ENCODE measurements at places on chromosomes 6 and 20.

DNA sequence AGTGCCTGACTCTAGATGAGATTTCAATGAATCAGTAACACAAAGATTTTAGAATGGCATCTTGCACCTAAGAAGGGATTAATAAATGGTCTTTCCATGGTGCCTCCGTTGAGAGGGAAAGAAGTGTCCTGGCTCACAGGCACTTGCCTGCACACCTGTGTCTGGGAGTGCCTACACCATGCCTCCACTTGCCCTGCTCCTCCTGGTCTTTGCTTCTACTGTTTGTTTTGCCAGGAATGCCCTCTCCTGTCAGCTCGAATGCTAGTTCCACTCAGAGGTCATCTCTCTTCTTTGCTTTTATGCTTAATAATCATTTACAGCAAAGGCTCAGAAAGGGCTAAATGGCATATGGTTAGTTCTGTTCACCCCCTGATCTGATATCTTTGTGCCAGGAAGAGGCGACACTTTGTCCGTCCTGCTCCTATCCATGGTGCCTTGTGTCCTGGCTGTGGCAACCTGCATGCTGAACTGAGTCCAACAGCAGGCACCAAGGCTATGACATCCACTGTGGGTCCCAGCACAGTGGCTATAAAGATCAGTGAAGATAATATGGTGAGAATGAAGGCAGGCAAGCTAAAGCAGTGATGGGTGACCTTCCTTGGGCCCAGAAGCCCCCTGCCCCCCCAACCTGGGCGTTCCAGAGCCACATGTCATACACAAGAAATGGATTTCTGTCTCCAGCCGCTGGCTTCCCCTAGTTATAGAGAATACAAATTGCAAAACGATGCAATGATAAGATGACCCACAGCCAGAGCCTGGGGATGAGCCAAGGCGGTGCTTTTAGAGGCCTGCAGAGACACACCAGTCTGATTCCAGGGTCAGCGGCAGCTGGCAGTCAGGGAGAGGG, 1.4 kb downstream of the C6orf132 start:
- DNase-seq = peak; percentile 84

DNA sequence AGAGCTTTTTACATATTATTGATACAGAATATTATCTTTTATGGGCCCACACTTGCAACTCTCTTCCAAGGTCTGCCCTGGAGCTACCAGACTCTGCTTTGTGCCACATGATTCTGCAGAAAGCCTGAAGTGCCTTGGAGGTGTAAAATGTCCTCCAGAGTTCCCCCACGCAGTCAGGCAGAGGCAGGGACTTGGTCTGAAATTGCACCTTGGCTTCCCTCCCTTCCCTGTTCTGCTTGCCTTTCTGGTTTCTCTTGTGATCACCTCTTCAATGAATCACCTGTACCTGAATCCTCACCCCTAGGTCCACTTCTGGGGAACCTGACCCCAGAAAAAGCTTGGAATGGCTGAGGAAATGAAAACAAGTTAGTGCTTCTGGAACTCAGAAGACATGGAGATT, 43.0 kb upstream of the TGM2 start:
- peak; percentile 1 for DNase-seq

- no peak for DNase-seq
These were observed 178.2 kb upstream of the HEY2 start for GRCh38 chr6:125571207-125571755.

DNA sequence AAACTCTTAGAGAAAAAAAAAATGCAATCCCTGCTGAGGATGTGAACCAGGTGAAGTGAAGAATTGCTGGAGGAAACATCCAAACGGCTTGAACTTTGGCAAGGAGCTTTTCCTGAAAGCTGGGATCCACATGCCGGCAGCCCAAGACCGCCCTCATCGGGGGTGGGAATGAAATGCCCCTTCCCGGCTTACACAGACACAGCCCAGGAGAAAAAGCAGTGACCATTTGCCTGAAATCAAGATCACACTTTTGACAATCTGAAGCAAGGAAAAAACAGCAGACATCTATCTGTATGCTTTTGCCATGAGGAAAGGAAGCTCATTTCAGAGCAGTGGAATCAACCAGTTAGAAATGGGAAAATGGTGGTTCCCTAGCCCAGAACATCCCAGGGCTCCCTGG, 254.5 kb downstream of the TAF4 start:
- no peak for DNase-seq

DNA sequence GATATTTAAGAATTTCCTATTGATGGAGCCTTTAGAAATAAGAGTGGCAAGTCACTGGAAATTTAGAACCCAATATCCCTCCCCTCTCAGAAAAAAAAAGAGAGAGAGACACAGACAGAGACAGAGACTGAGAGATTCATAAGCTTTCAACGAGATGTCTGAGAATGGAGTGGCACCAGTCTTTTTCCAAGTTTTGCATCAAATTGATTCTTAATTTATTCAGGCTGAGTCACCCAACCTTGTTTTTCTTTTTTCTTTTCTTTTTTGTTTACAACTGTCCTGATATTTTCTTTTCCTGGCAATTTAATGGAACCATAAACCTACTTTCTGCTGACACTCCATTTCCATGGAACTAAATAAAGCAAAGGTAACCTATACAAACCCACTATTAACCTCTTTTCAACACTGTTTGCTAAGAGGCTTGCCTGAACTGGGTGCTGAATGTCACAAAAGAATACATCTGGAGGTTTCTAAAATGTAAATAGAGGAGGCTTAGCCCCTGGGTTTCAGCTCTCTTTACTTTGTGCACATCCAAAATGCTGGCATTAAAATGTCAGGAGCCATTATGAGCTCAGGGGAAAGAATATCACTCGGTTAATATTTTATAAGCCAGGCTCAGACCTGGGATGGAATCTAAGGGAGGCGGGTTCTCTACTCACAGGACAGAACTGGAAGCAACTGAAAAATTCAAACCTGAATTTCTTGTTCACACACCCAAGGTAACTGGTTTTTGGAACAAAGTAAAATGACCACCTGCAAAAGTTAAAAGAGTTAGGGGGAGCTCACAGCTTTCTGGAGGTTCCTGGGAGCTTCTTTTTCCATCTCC, 100.8 kb downstream of the BFSP1 start:
- DNase-seq = no peak

- DNase-seq = peak; percentile 57
These were observed 4.1 kb downstream of the LINC00237 start for GRCh38 chr20:21101932-21102575.

DNA sequence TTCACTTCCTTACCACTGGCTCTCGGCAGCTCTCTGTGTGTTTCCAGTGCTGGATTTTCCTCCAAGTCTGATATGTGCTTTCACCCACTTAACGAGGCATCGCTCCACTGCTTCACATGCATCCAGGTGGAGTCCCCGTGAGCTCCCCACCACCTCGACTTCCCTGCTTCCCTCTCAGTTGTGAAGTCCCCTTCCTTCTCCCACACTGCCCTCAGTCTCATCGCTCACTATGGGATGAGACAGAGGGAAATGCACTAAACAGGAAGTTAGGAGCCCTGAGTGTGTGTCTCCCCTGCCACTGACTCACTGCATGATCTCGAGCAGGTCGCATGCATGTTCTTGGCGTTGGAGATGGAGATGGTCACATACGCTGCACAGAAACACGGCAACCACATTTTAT, 84.0 kb downstream of the MTHFD1L start:
- DNase-seq = no peak

DNA sequence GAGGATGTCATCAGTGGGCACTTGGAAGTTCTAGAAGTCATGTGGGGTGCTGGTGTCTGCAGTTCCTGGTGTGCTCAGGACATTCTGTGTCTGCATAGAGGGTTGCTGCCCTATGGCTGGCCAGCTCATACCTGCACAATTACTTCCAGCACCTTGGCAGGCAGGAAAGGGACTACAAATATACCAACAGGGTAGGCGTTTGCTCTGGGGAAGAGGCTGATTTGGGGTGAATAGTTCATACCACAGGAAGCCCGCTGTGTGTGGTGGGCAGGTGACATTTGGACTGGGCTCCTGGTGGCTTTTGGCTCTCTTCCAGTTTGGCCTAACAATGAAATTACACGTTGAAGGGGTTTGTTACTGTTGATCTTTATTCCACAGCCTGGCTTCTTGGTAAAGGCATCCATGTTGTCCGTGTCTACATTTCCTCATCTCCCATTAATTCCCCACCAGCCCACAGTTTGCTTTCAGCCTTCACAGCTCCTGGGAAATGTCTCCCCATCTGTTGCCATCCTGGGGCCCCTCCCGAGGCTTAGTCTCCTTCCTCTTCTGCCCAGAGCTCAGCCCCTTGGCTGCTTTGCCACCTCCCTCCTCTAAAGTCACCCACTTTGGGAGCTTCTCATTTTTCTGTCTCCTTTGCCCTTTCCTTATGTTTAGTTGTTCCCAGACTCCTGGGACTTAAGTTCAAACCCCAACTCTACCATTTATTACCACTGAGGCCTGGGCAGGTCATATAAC, 88.1 kb downstream of the RSPH3 start:
- no peak for DNase-seq

- no peak for DNase-seq
These were observed 471.8 kb upstream of the MAN1A1 start for GRCh38 chr6:119821380-119821779.

DNA sequence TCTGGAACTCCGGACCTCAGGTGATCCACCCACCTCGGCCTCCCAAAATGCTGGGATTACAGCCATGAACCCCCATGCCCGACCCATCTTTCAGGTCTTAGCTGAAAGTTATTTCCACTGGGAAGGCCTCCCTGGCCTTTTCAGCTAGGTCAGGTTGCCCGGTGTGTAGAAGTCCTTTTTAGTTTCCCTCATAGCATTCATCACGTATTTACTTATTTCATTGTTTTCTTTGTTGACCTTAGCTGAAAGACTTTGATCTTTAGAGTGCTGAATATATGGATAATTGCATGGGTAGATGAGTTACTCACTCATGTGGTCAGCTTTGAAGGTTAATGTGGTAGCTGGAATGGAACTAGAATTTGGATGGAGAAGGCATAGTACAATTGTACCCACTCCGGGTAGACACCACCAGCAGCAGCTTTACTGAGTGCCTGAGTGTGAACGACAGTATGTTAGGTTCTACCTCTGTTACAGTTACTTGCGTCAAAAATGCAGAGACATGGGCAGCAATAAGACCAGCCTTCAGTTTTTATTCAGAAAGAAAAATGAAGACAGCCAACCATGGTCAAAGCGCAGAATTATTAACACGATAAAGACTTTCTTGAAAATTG, 9.1 kb downstream of the KIZ start:
- DNase-seq = no peak

DNA sequence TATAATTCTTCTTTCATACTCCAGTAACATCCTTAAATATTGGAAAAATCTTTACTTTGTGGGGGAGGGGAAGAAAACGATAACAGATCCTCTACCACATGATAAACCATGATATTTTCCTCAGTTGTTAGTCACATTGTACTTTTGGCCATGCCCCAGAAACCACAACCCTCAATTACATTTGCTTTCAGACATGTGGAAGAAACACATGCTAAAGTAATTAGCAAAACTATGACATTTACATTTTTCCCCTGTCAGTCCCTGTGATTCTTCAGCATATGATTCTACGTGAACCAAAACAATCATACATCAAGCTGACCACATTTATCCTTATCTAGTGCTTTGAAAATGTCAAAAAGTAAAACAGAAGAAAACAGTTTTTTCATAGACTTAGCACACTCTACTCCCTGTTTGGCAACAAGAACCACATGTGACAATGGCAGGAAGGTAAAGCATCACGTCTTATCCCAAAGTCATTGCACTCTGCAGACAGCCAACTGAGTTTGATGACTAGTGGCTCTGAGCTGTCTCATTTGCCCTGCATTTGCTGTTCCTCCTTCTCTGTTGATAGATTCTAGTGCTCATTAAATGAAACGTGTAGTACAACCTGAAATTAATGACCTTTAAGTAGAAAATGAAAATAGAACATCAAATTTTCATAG, 505.8 kb upstream of the MARCKS start:
- no peak for DNase-seq

GRCh38 chr20:52064931-52065330, 126.6 kb downstream of the ZFP64 start:
- DNase-seq = no peak

DNA sequence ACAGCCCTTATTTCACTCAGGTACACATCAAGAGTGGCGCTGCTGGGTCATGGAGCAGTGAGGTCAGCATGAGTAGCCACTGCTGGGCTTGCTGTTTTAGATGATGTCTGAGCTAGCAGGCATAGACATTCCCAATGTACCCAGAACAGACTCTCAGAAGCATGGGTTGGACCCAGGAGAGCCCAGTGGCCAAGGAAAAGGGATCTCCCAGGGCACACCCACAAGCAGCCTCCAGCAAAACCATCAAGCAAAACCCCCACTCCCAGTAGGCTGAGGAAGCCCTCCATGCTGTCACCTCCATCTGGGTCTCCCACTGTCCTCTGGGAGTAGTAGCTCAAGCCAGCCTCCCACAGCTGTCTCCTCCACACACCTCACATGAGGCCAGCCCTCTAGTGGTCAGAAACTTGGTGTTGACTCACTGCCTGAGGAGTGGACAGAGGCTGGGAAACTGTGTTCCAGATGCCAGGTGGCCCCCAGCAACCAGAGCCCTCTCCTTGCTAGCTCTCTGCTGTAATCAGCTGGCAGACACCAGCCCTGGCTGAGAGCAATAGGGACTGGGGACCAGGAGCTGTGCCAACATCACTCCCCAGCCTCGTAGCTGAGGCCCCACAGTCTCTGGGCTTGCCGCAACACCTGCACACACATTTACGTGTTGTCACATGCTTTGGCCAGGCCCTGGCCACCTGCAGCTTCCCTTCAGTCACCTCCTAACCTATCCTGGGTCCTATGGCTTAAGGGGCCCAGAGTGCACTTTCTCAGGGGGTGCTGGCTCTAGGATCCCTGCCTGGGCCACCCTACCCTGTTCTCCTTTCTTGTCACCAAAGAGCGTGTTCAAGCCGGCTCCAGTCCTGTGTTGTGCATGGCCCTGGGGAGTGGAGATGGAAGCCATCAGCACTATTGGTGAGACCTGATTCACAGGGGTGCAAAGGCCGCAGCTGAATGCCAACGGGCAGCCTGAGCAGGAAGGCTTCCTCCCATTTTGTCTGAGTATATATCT, 1.9 kb upstream of the AP5S1 start:
- peak; percentile 82 for DNase-seq

DNA sequence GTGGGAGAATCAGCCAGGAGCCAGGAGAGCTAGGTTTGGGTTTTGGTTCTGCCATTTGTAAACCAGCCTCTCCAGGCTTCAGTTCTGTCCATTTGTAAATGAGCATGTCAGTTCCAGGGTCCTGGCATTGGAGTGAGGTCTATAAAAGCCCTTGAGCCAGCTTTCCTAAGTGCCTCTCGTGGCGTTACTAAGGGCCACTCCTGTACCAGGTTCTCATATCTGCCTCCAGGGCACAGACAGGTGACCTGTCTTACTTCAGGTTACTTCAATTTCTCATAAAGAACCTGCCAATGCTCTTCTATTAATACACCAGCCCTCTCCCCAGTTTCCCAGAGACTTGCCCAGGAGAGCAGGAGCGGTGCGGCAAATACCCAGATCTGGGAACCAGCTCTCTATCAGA, 101.9 kb downstream of the VEGFA start:
- DNase-seq = no peak
